RWPE2 (cell line): ENCODE measurements at places on chromosomes 7 and 10.

DNA sequence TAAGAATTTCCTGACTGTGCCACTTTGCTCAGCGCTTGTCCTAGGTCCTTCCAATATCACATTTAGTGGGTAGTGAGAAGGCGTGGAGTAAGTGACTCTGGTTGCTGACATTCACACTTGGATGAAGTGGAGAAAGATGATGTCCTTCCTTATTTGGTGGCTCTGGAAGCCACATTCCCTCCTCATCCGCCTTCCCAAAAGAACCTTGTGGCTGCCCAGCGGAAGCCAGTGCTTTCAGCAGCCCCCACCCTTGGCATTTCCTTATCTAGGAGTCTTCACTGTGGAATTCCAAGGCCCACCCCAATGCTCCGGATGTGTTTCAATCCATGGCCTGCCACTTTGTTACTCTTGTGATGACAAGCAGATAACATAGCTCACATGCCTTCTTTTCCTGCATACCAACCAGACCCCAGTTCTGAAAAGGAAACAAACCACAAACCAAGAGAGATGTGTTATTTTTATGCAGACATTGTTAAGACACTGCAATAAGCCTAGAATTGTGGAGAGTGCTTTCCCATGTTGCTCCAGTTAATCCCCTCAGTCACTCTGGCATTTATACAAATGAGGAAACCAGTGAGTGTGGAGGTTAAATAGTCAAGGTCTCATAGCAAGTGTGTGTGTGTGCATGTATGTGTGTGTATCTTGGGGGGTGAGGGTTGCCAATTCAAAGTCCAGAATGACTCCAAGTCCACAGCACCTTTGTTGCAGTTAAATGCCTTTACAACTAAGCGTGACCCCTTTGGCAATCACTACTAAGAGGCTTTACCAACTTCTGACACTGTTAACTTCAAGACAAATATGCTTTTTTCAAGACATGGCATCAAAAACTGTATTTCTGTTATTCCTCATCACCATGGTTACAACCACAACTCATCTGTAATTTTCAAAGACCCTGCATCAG is 10.3 kb upstream of the ANKRD1 start:
- DNase-seq: no peak

DNA sequence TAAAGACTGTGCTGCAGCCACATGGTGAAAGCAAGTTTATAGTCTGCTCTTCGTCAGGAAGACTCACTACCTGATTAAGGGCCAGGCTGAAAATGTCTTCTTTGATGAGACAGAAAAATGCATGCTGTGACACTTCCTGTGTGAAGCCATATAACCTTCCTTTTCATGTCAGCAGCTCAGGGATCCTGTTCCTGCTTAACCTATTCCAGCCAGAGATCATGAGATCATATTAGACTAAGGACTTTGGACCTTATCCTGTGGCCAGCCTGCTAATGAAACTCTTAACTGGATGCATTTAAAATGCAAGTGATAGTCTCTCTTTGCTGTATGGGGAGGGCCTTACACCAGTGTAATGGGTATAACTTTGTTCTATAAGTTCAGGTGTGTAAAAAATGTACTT is 165.2 kb downstream of the PTEN start:
- DNase-seq: no peak

GRCh38 chr10:35887685-35888084 is 245.6 kb upstream of the FZD8 start:
- no peak for DNase-seq

GRCh38 chr7:27316311-27316710 is 73.7 kb downstream of the EVX1 start:
- DNase-seq: no peak

DNA sequence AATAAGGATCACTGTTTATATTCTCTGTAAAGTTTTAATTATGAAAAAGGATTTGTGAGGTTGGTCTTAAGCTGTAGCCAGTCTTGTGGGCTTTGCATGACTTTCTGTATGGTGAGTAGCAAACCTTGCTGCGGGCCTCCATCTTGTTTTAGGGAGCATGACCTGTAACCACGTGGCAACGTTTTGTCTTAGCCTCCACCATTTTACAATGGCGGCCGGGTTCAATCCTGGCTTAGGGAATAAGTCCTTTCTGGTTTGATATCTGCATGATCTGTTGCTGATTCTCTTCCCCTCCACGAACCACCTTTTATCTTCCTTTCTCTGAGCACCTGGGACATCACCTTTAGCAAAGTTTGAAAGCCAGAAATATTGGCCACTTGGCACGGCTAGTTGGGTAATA is 32.5 kb upstream of the OPTN start:
- DNase-seq: no peak

- DNase-seq: no peak
Observed at GRCh38 chr10:33799281-33799943, 464.9 kb upstream of the NRP1 start.

GRCh38 chr10:113487154-113487553 is 65.7 kb upstream of the HABP2 start:
- DNase-seq: no peak

DNA sequence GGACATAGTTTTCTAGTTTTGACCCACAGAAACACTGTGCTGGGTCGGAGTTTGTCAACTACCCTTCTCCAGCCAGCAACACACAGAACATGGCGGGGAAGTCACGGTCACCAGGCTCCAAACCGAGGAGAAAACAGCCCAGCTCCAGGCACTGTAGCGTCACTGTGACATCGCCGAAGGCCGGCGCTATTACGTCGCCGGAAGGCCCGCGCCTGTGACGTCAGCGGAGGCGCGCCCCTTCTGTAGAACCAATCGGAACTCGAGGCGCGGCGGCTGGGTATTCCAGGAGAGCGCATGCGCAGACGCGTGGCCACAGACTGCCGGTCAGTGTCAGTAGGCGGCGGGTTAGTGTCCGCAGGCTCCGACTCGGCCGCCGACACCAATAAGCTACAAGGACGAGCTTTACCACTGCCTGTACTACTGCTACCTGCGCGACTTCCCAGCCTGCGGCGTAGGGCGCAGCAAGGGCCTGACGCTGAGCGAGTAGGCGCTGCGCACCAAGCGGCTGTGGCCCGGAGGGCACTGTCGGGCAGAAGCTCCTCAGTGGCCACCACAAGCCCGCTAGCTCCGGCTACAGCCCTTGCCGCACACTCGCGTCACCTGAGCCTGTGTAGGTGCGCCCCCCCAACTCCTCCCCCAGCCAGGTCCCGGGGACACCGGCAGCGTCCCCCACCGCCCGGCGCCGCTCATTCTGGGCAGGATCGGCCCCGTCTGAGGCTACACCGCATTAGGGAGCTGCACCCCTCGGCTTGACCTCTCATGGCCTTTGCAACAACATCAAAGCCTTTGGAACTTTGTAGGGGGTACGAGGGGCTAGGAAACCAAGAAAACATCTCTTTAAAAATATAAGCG is 35.1 kb upstream of the SRRM3 start:
- DNase-seq: peak; percentile 96
